NCI-H2081 (cell line): ENCODE measurements at places on chromosomes 12 and 14.

DNA sequence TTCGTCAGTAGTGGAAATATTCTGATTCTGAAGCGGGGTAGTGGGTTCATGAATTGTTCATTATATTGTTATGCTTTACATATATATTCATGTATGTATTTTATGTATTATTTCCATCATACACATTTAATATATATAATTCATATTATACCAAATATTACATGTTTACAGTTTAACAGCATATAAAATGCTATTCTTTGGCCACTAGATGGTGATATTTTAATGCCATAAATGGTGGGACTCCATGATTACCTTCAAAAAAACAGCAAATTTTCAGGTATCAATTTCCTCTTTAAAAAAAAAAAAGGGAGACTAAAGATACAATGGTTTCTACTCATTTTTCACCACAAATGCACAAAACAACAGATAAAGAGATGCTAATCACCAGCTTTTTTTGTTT, 41.0 kb downstream of the BDKRB1 start:
- peak; percentile 14 for DNase-seq

GRCh38 chr14:52048641-52049204, 20.1 kb downstream of the NID2 start:
- DNase-seq = peak; percentile 5

DNA sequence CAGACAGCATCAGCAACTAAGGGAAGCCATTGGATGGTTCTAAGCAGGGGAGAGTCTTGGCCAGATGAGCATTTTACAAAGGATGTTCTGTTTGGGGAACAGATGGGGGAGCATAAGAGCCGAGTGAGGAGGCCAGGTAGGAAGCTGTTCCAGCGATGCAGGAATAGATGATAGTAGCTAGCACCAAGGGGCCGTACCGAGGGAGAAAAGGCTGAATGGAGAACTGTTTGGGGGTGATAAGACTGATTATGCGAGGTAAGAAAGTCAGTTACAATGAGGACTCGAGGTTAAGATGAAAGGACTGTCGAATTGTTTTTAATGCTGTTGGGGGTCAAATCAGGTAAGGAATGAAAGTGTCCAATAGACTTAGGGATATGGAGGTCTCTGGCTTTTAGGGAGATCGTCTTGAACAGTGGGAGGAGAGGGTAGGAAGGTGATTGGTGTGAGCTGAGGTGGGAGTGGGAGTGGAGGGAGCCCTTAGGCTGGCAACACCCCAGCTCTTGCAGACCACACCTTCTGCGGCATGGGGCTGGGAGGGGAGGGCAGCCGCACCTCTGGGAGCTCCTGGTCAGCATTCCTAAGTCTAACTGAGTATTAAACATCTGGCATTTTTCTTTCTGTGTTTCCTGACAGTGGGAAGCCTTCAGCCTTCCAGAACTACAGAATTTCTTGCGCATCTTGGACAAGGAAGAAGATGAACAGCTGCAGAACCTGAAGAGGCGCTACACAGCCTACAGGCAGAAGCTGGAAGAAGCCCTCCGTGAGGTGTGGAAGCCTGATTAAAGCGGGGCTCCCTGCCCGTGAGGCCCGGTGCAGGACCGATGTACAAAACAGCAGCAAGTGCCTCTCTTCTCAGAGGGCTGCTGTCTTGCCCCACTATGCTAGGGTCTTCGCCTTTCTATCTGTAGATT, 64.8 kb downstream of the GNS start:
- no peak for DNase-seq

DNA sequence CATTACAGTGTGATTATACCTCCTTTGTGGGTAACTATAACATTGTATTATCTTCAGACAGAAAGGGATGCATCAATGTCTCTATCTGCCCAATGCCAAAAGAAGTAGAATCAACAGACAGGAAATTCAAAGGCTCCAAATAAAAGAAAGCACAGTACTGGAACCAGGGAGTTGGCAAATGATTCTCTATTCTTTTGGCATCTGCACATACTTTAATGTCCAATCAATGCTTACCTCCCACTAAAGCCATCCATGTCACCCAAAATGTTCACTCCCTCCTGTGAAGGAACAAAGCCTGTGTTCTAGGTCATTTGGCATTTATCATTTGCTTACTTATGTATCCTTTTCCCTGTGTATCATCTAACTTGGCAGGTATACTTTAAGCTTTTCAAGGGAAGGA, 36.7 kb downstream of the KIF21A start:
- no peak for DNase-seq

- DNase-seq = no peak
Observed at GRCh38 chr12:42086031-42086430, 58.6 kb downstream of the GXYLT1 start.

GRCh38 chr14:32998433-32998832, 59.8 kb downstream of the NPAS3 start:
- peak; percentile 37 for DNase-seq

GRCh38 chr14:74573421-74574089, 38.5 kb downstream of the LTBP2 start:
- no peak for DNase-seq

DNA sequence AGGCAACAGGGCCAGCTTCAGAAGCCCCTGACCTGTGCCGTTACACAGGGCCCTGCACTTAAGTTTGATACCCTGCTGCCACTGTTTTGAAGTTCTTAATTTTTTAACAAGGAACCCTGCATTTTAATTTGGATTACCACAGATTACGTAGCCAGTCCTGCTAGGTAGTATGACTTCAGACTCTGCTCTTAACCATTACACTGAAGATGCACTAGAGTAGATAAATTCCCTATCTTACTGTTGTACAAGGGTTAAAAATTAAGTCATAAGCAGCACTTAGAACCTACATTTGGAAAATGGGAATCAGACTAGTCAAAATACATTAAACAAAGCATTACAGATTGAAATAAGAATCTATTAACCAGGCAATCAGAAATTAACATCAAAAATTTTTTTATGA, 2.3 kb downstream of the GNPNAT1 start:
- DNase-seq = no peak

DNA sequence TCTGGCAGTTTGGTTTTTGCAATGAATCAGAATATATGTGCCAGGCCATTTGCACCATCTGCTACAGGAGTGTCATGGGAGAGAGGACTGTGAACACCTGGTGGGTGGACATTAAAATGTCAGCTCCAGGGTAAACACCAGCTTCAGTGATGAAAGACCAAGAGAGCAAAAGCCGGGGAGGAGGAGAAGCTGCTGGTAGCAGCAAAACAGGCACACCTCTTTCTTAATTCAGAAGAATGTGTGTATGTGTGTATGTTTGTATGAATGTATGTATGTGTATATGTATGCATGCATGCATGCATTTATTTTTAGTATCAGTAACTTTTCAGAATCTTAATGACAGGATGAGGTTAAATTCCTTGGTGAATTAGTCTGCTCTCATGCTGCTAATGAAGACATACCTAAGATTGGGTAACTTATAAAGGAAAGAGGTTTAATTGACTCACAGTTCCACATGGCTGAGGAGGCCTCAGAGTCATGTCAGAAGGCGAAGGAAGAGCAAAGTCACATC, 357.4 kb upstream of the PRICKLE1 start:
- DNase-seq = peak; percentile 85

GRCh38 chr12:107493135-107493494, 192.5 kb upstream of the PWP1 start:
- DNase-seq = no peak

GRCh38 chr14:94971750-94972149, 185.6 kb downstream of the DICER1 start:
- no peak for DNase-seq

DNA sequence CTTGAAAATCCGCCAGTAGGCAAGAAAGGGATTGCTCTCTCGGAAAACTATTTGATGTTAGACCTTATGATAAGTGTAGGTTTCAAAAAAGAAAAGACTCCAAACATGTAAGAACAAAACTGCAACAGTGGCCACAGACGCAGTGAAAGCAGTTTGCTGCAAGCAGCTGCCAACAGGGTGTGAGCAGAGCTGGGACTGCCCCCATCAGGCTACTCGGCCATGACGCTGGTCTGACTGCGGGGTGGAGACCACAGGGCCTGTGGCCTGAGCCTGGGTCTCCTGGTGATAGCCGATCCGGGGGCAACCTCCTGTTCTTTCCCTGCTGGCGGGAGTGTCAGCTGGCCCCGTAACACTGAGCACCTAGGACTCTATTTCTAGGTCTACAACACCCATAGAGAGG, 63.2 kb downstream of the AMN start:
- DNase-seq = no peak

DNA sequence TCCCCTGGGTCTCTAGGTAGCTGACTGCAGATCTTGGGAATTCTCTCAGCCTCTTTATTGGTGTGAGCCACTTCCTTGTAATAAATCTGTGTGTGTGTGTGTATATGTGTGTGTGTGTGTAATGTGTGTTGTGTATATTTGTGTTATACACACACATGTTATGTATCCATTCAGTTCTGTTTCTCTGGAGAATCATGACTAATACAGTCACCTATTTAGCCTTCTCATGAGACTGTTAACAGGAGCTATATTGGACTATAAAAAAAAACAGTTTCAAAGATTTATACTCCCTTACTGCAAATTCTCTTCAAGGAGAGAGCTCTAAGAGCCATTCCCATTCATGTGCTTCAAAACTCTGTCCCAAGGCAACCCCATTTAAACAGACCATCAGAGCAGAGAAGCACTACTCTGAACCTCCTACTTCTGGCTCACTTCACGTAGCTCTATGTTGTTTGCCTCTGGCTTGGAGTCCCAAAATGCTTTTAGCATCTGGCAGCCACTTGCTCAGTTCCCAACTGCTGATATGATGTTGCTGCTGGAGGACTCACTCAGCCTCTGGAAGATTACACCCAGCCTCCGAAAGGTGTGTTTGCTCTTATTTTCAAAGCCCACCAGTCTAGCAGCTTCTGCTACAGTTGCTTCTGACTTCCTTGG, 48.7 kb upstream of the KITLG start:
- no peak for DNase-seq

DNA sequence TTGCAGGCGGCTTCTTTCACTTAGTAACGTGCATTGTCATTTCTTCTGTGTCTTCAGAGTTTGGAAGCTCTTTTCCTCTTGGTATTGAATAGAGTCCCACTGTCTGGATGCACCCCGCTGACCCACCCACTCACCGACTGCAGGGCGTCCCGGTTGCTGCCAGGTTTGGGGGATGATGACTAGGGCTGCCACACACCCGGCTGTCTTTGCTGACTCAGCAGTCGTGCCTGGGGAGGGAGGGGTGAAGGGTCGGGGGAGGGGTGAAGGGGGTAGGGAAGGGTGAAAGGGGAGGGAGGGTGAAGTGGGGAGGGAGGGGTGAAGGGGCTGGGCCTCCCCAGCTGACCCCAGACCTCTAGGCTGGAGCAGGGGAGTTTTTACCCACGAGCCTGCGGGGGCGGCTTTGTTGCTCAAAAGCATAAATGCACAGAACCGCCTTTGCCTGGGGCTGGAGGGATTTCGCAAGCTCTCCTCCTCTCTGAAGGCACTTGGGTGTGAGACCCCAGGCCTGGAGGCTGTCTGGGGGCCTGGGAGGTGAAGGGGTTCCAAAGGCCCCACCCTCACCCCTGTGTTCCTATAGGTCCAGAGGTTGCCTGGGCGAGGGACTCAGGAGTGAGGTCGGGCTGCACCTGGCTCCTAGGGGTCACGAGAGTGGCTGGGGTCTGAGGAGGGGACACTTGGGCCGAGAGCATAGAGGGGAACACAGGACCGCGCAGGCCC, 31.3 kb upstream of the ULK1 start:
- no peak for DNase-seq

DNA sequence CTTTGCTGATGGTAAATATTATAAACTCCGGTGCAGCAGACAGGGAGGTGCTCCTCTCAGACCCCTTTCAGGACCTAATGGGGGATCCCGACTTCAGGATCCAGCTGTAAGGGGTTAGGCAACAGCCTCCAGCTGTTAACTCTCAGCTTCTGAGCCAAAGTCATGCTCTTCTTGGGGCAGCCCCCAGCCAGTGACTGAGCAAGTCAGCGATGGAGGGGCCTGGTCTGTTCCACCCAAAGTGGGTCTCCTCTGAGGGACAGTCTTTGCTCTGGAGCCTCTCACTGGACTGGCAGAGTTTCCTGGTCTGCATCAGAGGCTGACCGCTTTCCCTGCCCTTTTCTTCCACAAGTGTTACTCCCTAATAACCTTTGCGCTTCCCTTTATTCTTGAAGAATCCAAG, 184.2 kb upstream of the DIO3 start:
- no peak for DNase-seq

DNA sequence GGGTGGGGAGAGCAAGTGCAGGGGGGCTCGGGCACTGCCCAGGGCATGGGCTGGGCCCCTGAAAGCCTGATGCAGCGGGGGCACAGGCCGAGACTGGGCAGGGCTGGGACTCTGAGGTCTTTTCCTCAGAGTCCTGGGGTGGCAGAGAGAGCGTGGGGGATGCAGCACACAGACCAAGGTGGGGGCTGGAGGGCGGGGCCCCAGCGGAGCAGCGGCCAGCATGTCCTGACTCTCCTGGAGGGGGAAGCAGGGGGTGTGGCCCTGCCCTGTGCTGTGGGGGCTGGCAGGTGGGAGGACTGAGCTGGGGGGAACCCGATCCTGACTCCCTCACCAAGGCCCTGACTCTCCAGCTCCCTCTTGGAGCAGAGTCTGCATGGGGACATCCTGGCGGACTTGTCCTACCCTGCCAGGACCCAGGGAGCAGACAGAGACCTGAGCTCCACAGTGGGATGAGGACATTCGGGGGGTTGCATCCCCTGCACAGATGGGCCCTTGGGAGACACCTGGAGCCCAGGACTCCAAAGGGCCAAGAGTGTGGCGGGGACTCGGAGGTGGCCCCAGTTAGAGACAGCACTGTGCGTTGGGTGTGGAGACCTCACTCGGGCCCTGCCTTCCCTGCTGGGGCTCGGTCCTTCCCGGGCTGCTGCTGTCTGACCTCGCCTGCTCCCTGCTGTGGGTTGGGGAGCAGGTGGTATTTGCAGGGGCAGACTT, 326.1 kb downstream of the TMEM121 start:
- no peak for DNase-seq

DNA sequence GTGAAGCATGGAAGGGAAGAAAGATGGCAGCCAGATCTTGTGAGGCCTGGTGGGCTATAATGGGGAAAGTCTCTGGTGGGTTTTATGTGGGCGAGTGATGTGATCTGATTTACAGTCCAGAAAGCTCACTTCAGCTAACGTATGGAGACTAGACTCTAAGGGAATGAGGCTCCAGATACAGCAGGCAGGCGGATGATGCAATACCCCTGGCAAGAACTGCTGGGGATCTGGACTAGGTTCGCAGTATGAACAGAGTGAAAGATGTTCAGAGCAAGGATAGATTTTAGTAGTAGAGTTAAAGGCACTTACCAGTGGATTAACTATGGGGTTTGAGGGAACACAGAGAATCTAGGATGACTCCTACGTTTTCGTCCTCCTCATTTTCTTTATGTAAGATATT, 253.1 kb downstream of the ANO2 start:
- DNase-seq = no peak

- DNase-seq = no peak
Observed at GRCh38 chr12:57429473-57430111, 1.3 kb downstream of the R3HDM2 start.

GRCh38 chr12:38587594-38587993, 271.0 kb downstream of the ALG10B start:
- DNase-seq = no peak

DNA sequence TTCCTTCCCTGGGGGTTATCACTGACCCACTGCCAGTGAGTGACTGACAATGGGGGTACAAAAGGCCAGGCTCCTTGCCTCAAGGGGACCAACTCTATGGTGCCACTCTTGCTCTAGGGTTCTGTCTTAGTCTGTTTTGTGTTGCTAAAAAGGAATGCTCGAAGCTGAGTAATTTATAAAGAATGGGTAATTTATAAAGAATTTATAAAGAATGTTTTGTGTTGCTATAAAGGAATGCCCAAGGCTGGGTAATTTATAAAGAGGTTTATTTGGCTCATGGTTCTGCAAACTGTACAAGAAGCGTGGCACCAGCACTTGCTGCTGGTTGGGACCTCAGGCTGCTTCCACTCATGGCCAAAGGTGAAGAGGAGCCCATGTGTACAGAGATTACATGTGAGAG, 15.8 kb upstream of the RASSF8 start:
- no peak for DNase-seq
